ENCODE measurements at places on chromosomes 11 and 22.

- no peak for DNase-seq
Observed at GRCh38 chr11:76248210-76248609, 41.9 kb upstream of the WNT11 start.

- no peak for DNase-seq
Observed at GRCh38 chr11:15793043-15793996, 563.0 kb downstream of the SOX6 start.

GRCh38 chr11:30583476-30584280 is 2.5 kb downstream of the MPPED2 start:
- DNase-seq = no peak

- DNase-seq = no peak
Observed at GRCh38 chr11:12223771-12224536, 113.6 kb downstream of the MICAL2 start.

- DNase-seq = no peak
Observed at GRCh38 chr11:215581-216037, 8.1 kb downstream of the RIC8A start.

- DNase-seq = no peak
Observed at GRCh38 chr11:119486691-119487259, 63.8 kb upstream of the THY1 start.

GRCh38 chr11:116177521-116178210 is 595.1 kb downstream of the BUD13 start:
- DNase-seq = no peak

DNA sequence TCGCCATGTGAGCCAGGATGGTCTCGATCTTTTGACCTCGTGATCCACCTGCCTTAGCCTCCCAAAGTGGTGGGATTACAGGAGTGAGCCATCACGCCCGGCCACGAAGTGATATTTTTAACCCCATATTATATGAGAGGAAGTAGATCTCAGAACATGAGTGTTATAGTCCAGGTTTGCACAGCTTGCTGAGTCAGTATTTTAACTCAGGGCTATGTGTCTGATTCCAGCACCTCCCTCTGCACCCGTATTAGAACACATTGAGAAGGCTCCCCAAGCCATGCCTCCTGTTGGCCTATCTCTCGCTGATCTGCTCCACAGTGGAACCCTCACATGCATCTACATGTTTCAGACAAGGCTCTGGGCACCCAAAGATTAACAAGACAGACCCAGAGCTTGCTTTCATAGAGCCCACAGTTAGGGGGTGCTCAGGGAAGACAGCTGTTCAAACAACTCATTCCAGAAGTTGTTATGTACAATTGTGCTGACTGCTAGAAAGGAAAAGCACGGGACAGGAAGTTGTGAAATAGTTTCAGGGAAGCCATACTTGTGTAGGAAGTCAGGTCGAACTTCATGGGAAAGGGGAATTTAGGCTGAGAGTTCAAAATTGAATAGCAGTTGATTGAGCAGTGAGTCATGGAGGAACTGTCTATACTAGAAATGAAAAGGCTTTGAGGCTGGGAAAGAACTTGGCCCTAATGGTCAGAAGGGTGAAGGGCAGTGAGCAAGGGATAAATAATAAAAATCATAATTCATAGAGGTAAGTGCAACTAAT is 49.3 kb upstream of the CLPB start:
- DNase-seq = no peak

- no peak for DNase-seq
Observed at GRCh38 chr11:97123237-97123636, 733.4 kb downstream of the JRKL start.

DNA sequence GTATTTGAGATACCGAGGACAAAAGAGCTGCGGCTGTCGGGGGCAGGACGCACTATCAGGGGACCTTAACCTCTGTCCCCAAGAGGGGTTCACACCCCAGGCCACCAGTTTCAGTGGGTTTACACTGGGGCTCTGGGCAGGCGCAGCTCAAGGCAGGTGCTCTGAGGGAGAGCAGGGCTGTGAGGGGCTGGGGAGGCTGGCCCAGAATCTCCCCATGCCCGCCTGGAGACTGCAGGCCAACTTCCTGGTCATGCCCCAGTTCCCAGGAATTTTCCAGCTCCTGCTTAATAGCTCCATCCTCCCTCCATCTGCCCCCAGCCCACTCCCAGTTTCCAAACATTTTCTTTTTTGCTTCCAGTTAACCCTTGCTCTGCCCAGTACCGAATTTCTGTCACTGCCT is 7.6 kb upstream of the PGA3 start:
- DNase-seq = no peak

DNA sequence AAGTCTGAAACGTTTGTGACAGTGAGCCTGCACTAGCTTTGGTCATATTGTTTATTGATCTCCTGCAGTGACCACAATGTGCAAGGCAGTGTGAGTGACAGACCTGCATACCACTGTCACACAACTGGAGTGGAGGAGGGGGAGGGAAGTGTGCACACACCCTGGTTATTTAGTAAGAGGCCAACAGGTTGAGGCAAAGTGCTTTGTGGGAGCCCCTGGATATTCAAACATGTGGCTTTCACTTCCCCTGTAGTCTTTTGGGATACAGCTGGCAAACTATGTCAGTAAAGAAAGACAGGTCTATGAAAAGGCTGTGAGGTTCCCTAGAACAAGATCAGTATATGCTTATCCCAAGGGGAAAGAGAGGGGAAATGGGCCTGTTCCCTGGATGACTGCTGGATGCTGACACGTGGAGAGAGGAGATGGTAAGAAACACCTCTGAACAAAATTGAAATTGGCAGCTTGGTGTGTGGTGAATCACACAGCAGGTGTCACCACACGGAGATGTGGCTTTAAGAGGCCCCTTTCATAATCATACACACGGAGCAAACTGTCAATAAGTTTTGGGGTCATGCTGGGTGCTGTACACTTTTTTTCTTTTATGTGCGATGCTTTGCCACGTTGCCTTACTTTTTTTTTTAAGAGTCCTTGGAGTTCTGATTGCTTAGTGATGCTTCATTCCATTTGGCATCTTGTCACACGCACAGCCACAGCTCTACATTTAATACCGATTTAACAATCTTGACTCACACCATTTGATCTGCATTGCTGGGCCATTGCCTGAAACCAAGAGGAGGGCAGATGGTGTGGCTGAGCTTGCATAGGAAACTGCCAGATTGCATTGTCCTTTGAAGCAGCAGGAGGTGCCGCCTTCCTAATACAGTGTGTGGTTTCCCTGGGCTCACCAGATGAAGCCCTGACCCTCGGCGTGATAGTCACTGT is 11.3 kb downstream of the OSBP2 start:
- no peak for DNase-seq

- DNase-seq = no peak
Observed at GRCh38 chr11:2929531-2929949, 320 bp upstream of the PHLDA2 start.

DNA sequence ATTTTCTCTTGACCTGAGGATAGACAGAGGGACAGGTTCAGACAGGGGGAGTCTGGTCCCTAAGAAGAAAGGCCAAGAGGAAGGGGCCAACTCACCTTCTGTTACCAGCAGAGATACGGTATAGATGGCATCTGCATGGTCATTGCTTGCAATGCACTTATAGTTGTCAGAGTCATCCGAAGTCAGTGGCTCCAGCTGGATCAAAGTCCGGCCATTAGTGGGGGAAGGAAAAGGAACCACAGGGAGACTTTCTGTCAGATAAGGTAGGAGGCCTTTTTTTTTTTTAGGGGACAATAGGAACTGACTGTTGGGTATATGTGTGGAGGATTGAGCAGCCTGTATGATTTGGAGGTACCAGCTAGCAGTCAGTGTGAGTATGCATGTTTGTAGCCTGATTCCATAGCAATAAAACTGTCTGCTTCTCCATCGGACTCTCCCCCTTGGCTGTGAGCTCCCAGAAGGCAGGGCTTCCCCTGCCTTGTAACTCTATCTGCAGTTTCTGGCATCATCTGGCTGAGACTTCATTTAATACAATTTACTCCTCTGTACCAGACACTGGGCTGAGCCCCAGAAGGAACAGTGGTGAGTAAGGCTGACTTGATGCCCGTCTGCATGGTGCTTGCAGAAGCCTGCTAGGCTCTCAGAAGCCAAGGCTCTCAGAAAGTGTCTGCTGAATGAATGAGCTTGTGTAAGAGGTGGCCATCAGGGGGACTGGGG is 5.7 kb downstream of the IGSF22 start:
- no peak for DNase-seq
